Tibial nerve (tissue), 4 donors: ENCODE measurements at places on chromosomes 1 and 21.

- no peaks in the 10 kb centered on the region for H3K4me1 ChIP-seq
- H3K27ac ChIP-seq: peak overlapping the region; percentile 39
- DNase-seq: no peak
- no peaks in the 10 kb centered on the region for H3K36me3 ChIP-seq
- H3K27me3 ChIP-seq: no peaks in the 10 kb centered on the region
- H3K4me3 ChIP-seq: no peak overlapping the region
Observed at GRCh38 chr21:16181018-16181417, 451.2 kb downstream of the USP25 start.

GRCh38 chr1:204558467-204558866 lies 42.3 kb downstream of the MDM4 start:
- H3K36me3 ChIP-seq: peaks cover 48% of the 10 kb centered on the region
- H3K4me1 ChIP-seq: no peaks in the 10 kb centered on the region
- H3K27ac ChIP-seq: no peak overlapping the region
- no peak for DNase-seq

- H3K4me3 ChIP-seq: no peak overlapping the region
- H3K27me3 ChIP-seq: peaks cover 3% of the 10 kb centered on the region
- H3K4me1 ChIP-seq: no peaks in the 10 kb centered on the region
- no peak overlapping the region for H3K27ac ChIP-seq
- no peak for DNase-seq
Observed at GRCh38 chr1:165303386-165303785, 53.1 kb downstream of the LMX1A start.

GRCh38 chr1:158119976-158120653 lies 60.6 kb upstream of the CD1D start:
- H3K27me3 ChIP-seq: no peaks in the 10 kb centered on the region
- no peak for DNase-seq
- no peak overlapping the region for H3K27ac ChIP-seq

GRCh38 chr1:33872683-33873082 lies 8.8 kb downstream of the HMGB4 start:
- H3K4me3 ChIP-seq: no peak overlapping the region
- H3K27ac ChIP-seq: no peak overlapping the region
- H3K27me3 ChIP-seq: no peaks in the 10 kb centered on the region
- DNase-seq: no peak
- peaks cover 3% of the 10 kb centered on the region for H3K4me1 ChIP-seq
- no peaks in the 10 kb centered on the region for H3K36me3 ChIP-seq

GRCh38 chr1:2812136-2812535 lies 10.6 kb upstream of the TTC34 start:
- no peaks in the 10 kb centered on the region for H3K36me3 ChIP-seq
- H3K27ac ChIP-seq: no peak overlapping the region
- DNase-seq: no peak
- no peaks in the 10 kb centered on the region for H3K27me3 ChIP-seq
- no peak overlapping the region for H3K4me3 ChIP-seq

DNA sequence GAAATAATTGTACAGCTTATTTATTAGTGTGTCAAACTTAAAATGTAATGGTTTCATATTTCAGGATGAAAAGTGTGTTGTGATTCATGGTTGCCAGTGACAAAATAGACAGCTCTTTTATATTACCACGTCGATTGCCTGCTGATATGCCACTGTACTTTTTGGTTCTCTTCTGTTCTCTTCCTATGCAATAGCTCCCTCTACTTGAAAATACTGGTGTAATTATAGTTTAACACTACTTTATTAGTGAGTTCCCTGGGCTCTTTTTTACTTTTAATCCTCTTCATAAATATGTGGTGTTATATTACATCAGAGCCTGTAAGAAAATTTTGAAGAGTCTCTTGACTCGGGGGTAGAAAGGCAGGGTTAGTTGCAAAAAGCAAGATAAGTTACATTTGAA lies 111.3 kb downstream of the PATJ start:
- no peak for DNase-seq
- no peaks in the 10 kb centered on the region for H3K27me3 ChIP-seq
- no peaks in the 10 kb centered on the region for H3K36me3 ChIP-seq
- no peak overlapping the region for H3K4me3 ChIP-seq
- H3K4me1 ChIP-seq: no peaks in the 10 kb centered on the region

DNA sequence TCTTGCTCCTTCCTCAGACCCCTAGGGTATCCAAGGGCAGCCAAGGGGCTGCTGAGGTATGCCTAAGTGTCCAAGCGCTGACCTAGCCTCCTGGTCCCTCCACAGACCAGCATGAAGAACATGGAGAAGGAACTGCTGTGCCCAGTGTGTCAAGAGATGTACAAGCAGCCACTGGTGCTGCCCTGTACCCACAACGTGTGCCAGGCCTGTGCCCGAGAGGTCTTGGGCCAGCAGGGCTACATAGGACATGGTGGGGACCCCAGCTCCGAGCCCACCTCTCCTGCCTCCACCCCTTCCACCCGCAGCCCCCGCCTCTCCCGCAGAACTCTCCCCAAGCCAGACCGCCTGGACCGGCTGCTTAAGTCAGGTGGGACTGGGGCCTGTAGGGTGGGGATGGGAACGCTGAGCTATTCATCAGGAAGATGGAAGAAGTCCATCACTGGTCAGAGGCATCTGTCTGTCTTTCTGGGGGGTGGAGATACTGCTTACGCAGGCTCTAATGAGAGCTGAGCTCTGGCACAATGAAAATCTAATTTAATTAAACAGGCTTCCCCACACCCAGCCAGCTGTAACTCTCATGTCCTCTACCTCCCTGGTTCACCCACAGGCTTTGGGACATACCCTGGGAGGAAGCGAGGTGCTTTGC lies 1.8 kb downstream of the TRIM46 start:
- peaks cover 13% of the 10 kb centered on the region for H3K36me3 ChIP-seq
- peaks cover 13% of the 10 kb centered on the region for H3K27me3 ChIP-seq
- no peak for DNase-seq
- peak overlapping the region; percentile 75 for H3K4me3 ChIP-seq
- peak overlapping the region; percentile 93 for H3K27ac ChIP-seq

DNA sequence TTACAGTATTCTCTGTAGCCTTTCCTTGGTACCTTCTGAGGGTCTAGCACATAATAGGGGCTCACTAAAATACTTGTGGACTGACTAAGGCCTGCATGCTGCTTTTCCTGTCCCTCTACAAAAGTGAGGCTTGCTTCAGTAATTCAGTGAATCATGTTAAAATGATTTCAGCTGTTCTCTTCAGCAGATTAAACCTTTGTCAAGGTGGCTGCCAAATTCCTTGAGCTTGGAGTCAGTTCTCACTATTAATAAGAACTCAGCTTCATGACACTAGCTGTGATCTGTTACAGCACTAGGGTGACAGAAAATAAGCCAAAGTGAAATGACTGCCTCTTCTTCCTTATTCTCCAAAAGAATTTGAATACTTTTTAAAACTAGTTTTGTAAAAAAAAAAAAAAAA lies 128.8 kb downstream of the KCNN3 start:
- DNase-seq: no peak
- H3K36me3 ChIP-seq: no peaks in the 10 kb centered on the region
- no peak overlapping the region for H3K27ac ChIP-seq
- no peaks in the 10 kb centered on the region for H3K4me1 ChIP-seq
- peaks cover 35% of the 10 kb centered on the region for H3K27me3 ChIP-seq

DNA sequence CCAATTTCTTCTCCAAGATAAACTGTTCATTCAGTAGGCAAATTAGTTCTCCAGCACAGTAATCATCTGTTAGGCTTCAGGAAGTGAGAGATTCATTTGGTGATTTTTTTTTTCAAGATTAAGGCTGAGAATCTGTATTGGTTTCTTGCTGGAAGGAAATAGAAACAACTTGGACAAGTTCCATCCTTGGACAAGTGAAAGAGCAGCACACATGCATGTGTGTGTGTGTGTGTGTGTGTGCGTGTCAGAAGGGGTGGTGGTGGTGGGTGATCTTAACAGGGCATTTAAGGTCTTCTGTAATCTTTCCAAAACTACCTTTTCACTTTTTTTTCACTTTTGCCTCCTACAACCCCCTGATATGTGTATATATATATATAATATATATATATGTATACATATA lies 15.9 kb upstream of the SUCO start:
- H3K27me3 ChIP-seq: no peaks in the 10 kb centered on the region
- no peaks in the 10 kb centered on the region for H3K36me3 ChIP-seq
- no peak overlapping the region for H3K4me3 ChIP-seq
- DNase-seq: no peak
- H3K27ac ChIP-seq: no peak overlapping the region

DNA sequence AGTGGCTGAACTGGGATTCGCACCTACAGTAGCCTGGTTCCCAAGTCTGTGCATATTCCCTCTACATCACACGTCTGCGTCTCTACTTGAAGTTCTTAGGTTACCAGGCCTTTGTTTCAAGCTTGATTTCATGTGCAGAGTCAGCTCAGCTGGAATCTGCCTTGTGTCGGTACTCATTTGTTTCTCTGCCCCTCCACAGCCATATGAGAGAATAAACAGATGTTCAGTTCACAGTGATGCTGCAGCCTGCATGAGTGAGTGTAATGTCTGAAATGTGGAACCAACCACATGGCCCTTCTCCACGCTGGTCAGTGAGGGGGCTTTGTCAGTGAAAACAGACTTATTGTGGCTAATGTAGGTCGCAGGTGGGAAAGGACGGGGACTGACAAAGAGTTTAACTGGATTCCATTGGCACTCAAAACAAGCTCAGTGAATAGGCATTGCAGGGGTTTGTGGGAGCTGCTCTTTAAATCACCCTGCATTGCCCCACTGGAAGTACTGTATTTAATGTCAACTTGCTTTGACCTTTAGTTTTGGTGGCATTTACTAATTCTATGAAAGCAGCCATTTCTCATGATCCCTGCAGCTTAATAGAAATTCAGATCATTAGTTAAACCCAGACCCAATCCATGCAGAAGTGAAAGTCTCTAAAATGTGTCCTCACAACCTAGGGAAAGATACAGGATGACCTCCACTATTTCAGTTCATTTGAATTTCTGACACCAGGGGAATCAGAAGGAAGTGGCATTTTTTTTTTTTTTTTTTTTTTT lies 136.4 kb upstream of the FAM78B start:
- no peak overlapping the region for H3K4me3 ChIP-seq
- DNase-seq: no peak
- no peaks in the 10 kb centered on the region for H3K4me1 ChIP-seq

- no peak overlapping the region for H3K4me3 ChIP-seq
- no peaks in the 10 kb centered on the region for H3K4me1 ChIP-seq
- H3K27ac ChIP-seq: no peak overlapping the region
- H3K27me3 ChIP-seq: no peaks in the 10 kb centered on the region
- no peak for DNase-seq
- H3K36me3 ChIP-seq: no peaks in the 10 kb centered on the region
Observed at GRCh38 chr1:184520336-184520735, 133.5 kb downstream of the C1orf21 start.

- peaks cover 12% of the 10 kb centered on the region for H3K27me3 ChIP-seq
- no peaks in the 10 kb centered on the region for H3K4me1 ChIP-seq
- H3K4me3 ChIP-seq: no peak overlapping the region
- no peak overlapping the region for H3K27ac ChIP-seq
Observed at GRCh38 chr1:154784924-154785531, 85.1 kb downstream of the KCNN3 start.

DNA sequence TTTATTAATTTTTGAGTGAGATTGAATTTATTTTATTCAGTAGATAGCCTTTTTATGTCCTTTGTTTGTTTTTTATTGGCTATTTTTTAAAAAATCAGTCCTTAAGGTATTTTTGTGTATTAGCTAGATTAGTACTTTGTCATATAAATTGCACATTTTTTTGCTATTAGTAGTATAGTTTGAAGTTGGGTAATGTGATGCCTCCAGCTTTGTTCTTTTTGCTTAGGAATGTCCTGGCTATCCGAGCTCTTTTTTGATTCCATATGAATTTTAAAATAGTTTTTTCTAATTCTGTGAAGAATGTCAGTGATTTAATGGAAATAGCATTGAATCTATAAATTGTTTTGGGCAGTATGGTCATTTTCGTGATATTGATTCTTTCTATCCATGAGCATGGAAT lies 80.4 kb downstream of the MAN1A2 start:
- no peaks in the 10 kb centered on the region for H3K36me3 ChIP-seq
- H3K4me3 ChIP-seq: no peak overlapping the region
- no peaks in the 10 kb centered on the region for H3K27me3 ChIP-seq
- no peaks in the 10 kb centered on the region for H3K4me1 ChIP-seq
- no peak overlapping the region for H3K27ac ChIP-seq

- H3K27me3 ChIP-seq: no peaks in the 10 kb centered on the region
- no peaks in the 10 kb centered on the region for H3K4me1 ChIP-seq
- H3K27ac ChIP-seq: peak overlapping the region; percentile 4
- no peak for DNase-seq
- H3K4me3 ChIP-seq: no peak overlapping the region
Observed at GRCh38 chr1:211605603-211606331, 26.8 kb upstream of the SLC30A1 start.

- H3K27ac ChIP-seq: no peak overlapping the region
- no peaks in the 10 kb centered on the region for H3K4me1 ChIP-seq
- no peaks in the 10 kb centered on the region for H3K36me3 ChIP-seq
- no peak for DNase-seq
- H3K4me3 ChIP-seq: no peak overlapping the region
Observed at GRCh38 chr1:203136409-203137042, 9.0 kb downstream of the ADORA1 start.

- DNase-seq: no peak
- no peak overlapping the region for H3K4me3 ChIP-seq
- H3K27me3 ChIP-seq: no peaks in the 10 kb centered on the region
- no peaks in the 10 kb centered on the region for H3K36me3 ChIP-seq
Observed at GRCh38 chr1:182095946-182096345, 34.4 kb upstream of the ZNF648 start.
